AG04450 (cell line): ENCODE measurements at places on chromosomes 12 and 14.

DNA sequence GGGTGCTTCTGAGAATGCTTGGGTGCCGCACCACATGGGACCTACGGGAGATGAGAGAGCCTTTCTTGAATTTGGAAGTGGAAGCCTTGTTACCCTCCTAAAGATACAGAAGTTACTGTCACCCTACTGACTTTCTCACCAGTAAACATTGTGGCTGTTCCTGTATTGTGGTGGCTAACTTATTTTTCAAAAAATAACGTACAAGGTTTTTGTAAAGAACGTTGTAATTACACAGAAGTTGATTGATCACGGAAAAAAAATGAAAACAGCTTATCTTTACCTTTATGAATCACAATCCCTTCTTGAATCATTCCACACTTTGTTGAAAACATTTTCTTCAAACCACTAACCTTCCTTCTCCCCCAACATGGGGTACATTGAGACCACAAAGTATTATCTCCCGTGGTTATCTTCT lies 22.0 kb upstream of the PPFIBP1 start:
- DNase-seq: no peak

- DNase-seq: peak; percentile 44
Measured at GRCh38 chr14:50116181-50116956, at the start of gene VCPKMT. Gene VCPKMT (minus strand): TSS chr14:50116572. CDS start chr14:50116552, 20 bp downstream.

DNA sequence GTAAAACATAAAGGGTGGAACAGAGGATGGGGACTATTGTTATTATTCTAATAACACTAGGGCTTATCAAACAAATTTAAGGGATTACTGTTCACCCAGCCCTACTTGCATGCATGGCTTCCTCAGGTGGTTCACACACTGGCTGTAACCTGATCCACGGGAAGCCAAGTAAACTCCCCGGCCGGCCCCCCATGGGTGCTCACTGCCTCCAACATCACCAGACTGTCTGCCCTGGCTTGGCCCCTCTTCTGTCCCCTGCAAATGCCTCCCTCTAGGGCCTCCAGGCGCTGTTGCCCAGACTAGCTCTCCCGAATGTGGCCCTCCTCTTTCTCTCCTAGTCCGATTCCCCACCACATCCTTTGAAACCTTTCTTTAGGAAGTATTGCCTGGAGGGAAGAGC lies 18.6 kb downstream of the FAIM2 start:
- no peak for DNase-seq

GRCh38 chr12:129312048-129312447 lies 458.8 kb downstream of the GLT1D1 start:
- DNase-seq: no peak

GRCh38 chr14:30114051-30114450 lies 186.4 kb upstream of the PRKD1 start:
- DNase-seq: no peak

DNA sequence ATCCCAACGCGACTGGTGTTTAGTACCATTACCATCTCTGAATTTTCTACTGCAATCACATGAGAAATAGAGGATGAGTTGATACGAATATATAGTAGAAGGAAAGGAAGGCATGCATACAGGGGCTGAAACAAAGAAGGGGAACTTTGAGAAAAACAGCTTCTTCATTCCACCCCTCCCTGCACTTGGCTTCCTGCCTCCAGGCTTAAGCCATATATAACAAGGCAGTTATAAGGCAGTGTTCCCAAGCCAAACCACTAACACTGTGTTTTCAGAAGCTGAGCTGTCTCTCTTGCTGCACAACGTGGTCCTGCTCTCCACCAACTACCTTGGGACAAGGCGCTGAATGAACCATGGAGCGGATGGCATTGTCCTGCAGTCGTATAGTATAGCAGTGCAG lies 11.0 kb downstream of the LETMD1 start:
- DNase-seq: no peak

DNA sequence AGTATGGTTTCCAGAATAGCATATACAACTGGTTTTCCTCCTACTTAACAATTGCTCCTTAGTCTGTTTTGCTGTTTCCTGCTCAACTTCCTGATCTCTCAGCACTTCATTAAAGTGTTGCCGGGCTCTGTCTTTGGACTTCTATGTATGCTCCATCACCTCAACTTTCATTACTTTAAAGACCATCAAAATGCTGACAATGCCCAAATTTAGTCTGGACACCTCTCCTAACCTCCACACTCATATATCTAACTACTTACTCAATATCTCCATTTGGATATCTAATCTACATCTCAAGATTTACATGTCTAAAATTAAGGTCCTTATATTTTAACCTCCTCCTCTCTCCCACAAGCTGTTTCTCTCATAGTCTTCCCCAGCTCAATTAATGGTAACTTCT lies 54.4 kb upstream of the LGR5 start:
- no peak for DNase-seq

- no peak for DNase-seq
Measured at GRCh38 chr12:84811291-84811690, 101.3 kb downstream of the SLC6A15 start.

DNA sequence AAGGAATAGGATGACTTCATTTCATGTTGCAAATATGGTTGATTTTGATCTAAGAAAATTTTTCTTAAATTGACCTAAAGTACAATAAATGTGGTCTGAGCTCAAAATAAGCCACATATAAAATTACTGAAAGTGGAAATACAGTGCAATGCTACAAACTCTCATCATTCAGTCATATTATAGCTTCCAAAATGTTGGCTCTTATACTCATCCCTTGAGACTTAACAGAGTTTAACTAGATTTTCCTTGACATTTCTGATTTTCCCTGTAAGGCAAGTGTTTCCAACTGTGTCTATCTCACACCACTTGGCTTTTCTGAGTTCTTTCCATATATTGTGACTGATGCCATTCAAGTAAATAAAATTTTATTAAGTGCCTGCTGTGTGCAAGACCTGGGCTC lies 123.7 kb upstream of the NTF3 start:
- DNase-seq: no peak

DNA sequence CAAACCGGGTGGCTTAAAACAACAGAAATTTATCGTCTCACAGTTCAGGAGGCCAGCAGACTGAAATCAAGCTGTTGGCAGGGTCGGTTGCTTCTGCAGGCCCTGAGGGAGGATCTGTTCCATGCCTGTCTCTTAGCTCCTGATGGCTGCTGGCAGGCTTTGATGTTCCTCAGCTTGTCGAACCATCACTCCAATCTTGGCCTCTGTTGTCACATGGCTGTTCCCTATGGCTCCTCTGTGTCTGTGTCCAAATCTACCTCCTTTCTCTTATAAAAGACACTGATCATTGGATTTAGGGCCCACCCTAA lies 14.0 kb downstream of the NFATC4 start:
- no peak for DNase-seq

- no peak for DNase-seq
Measured at GRCh38 chr12:127459166-127459565, 807.8 kb upstream of the TMEM132C start.

DNA sequence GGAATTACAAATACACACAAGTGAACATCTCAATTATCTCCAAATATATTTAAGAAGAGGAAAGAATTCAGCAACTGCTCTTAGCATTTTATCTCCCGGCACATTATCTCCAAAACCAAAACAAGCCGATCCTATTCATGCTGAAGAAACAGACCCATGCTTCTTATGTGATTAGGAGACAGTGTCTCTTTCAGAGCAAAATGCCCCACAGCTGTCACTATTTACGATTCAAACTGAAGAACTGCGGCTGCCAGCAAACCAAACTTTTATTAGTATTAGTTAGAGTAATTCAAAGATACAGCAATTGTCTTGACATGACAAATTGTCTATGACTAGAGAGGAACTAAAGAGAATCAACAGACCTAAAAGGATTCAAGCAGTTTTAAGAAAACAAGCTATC lies 79.4 kb downstream of the SETD3 start:
- DNase-seq: no peak

- DNase-seq: no peak
Measured at GRCh38 chr12:33587784-33588712, 148.4 kb upstream of the SYT10 start.

DNA sequence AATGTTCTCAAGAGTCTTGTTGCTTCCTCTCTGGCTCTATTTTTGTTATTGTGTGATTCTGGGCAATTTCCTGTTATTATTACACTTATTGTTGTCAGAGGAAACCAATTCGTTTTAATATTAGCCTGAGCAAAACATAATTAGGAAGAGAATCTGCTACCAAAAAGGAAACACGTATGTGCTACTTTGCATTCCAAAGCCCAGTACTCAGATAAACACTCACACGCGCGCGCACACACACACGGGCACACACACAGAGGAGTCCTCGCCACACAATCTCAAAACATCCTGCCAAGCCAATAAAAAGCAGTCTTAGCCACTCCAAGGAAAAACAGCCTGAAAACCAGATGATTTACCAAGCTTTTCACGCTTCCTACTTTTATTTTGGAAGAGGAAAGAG lies 400.7 kb downstream of the NUAK1 start:
- peak; percentile 16 for DNase-seq

- DNase-seq: no peak
Measured at GRCh38 chr12:124544983-124545382, 22.4 kb downstream of the NCOR2 start.

- DNase-seq: no peak
Measured at GRCh38 chr12:122031342-122032216, 9.9 kb downstream of the BCL7A start.

- DNase-seq: no peak
Measured at GRCh38 chr12:68154779-68155178, 4.8 kb downstream of the IFNG start.

GRCh38 chr12:120234643-120235368 lies 30.7 kb downstream of the PXN start:
- DNase-seq: peak; percentile 70

- peak; percentile 68 for DNase-seq
Measured at GRCh38 chr12:15693228-15693911, 95.8 kb downstream of the EPS8 start.

DNA sequence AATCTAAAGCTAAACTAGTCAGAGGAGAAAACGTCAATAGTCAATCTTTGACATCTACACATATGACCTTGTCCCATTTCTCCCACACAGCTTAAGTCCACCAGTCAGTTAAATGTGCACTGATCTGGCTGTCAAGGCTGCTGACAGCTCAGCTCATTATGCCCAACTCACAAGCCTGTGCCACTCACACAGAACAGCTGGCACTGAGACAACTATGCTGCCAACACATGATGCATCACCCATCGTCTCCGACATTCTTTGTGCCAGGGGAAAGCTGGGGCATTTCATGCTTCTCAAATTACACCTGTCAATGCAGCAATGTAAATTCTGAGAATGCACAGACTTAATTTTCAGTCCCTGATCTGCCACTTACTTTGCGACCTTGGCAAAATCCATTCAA lies 25.3 kb downstream of the GNS start:
- DNase-seq: no peak

- no peak for DNase-seq
Measured at GRCh38 chr12:1882405-1882804, 36.0 kb downstream of the CACNA2D4 start.

GRCh38 chr14:80699861-80700260 lies 241.7 kb downstream of the CEP128 start:
- DNase-seq: no peak

DNA sequence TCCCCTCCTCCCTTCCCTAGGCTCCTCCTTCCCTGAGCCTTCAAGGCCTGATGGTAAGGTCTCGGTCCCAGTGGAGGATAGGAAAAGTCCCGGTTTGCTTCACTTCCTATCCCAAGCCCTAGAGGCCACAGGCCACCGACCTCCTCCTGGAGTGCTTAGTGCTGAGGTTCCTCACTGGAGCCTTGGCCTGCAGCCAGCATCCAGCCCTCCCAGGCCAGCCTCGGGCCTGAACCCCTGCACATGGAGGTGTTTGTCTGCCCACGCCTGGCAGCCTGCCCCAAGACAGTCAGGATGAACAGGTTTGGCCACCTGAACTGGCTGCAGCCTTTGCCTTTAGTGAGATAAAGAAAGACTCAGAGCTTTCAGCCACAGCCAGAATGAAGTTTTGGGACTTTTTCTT lies 15.8 kb upstream of the KRT7 start:
- no peak for DNase-seq

DNA sequence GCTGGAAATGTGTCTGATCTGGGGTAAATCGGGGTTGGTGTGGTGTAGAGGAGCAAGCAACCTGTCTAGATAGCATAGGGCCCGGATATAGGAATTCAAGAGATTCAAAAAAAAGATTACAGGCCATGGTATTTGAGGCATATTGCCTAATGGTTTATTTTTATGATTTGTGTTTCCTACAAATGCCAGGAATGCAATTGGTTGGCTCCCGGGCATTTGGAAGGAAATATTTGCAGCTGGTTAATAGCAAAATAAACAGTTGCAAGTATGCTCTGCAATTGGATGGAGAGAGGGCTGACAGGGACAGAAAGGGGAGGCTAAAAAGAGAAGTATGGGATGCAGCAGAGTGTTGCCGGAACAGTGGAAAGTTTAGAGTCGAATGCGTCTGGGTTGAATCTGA lies 315.6 kb upstream of the ATP2B1 start:
- DNase-seq: peak; percentile 21

- DNase-seq: no peak
Measured at GRCh38 chr12:53345486-53346188, 9.5 kb upstream of the SP7 start.

DNA sequence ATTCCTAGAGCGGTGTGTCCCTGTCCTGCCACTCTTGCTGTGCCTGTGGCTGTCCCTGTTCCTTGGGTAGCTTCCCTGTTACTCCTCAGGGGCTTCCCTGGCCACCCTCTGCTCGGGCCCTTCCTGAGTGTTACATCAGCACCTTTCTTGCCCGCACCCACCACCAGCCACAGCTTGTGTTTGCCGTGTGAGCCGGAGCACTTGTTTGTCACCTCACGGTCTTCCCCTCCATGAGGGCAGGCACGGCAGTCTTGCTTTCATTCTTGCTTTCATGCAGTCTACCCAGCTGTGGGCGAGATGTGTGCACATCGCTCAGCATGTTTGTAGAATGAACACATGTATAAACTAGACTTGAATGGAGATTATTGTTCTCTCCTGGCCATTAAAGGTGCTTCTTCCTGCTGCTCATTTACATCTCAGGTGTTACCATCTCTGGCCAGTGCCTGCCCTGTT lies 42.0 kb downstream of the TRAF3 start:
- no peak for DNase-seq

DNA sequence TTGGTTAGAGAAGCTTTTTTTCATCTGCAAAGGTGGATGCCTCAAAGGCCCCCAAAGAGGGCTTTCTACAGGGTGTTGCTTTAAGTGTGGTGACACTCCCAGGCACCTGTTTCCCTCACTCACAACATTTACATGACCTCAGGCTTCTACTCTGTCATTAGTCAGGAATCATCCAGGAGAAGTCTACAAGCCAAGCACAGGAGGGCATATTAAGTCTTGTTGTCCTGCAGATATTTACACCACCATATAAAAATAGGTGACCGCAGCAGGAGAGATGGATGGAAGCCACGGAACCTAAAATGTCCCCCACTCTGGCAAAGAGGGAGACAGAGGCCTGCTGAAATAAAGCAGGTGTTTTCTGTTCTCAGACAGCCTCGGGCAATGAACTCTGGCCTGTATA lies 7.5 kb upstream of the DPF3 start:
- no peak for DNase-seq
